NCI-H1105 (cell line): ENCODE measurements at places on chromosomes 16 and 17.

DNA sequence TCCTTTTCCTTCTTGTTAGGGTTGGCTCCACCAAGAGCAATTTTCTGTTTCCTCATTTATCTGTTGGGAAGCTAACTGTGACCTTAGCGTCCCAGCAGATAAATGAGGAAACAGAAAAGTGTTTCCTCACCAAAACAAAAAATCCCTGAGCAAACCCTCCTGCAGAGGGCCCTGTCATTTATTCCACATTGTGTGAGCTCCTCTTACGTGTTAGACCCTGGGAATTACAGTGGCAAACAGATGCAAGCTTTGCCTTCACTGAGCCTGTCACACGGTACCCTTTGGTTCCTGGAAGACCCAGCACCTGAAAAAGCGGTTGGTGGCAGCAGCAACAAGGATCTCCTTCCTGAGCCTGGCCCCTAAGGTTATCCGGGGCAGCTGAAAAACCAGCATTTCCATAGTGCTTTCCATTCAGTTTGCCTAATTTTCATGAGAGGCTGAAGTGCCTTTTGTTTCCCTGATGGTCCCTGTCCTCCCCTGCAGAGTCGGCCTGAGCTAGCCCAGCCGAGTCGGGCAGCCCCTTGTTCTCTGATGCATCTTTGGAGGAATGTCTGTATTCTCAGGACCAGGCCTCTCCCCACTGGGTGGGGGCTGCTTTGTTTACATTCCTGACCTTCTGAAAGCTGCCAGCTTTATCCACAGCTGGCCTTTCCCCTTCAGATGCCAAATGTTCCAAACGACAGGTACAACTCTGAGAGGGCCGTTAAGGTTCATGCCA is 34.7 kb downstream of the YPEL2 start:
- DNase-seq = no peak

GRCh38 chr16:31486045-31486444 is 3.1 kb downstream of the SLC5A2 start:
- no peak for DNase-seq

DNA sequence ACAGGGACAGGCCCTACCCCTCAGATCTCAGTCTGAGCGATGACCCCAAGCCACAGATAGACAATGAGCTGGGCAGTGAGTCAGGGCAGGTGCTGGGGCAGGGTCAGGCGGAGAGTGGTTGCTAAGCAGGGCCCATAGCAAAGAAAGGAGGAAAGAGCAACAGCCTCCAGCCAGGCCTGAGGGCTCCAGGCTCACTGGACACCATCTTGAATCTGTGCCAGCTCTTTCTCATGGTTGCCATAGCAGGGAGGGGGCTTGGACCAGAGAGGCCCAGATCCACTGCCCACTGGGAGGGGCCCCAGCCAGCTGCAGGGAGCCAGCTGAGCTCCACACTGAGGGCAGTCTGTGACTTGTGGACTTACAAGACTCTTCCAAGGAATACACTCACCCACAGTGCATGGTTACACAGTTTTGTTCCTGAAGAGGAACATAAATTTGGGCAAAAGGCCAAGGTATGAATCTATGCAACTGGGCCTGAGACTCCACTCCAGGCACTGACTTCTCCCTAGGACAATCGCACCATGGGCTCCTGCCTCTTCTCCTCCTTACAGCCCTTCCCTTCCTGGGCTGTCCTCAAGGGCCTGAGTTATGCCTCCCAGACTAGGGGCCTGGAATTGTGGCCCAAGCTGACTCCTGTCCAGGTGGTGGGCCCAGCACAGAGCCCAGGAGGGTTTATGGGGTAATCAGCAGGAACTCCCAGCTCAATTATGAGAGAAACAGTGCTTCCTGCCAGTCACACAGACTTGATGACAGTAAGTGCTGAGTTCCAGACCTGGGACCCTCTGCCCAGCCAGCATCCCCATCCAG is 59.9 kb downstream of the BEAN1 start:
- DNase-seq = no peak

- no peak for DNase-seq
Observed at GRCh38 chr16:50724306-50724705, 17.6 kb upstream of the CYLD start.

- no peak for DNase-seq
Observed at GRCh38 chr17:79952901-79953300, 82.8 kb downstream of the TBC1D16 start.

DNA sequence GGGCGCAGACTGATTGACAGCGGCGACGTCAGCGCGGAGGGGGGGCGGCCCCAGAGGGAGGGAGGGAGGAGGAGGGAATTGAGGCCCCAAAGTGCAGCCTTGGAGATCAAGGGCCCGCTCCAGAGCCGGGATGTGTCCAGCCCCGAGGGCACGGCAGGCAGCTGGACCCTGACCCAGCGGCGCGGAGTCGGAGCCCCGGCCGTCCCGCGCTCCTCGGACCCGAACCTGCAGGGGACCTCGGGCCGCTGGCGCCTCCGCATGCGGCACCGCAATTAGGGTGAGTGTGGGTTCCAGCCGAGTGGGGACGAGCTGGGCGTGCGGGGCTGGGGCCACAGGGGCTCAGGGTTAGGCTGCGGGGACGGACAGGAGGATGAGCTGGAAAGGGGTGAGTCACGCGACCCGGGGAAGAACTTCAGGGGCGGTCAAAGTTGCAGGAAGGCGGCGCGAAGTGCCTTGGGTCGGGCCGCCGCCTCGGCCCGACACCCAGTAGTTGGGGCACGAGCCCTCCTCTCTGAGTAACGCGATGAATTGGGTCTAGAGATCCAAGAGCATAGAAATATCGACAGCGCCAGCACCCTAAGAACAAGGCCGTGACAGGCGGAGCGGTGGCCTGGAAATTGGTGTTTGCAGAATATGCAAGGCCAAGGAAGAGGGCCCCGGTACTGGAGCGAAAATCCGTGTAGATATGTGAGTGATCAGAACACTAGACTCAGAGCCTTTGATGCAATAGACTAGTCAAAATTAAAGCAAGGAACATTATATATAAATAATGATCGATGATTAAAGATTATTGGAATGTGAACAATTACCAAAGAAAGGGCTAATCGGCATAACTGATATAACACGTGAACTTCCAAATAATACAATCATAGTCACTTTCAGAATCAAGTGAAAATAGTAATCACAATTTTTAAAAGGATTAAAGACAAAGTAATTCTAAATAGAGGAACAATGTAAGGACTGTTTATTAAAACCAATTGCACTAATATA is at the start of gene TBX4:
TSS of gene TBX4 (plus strand) at position 122 of the 990 bp plus-strand sequence. CDS start 4,069 bp downstream, outside the sequence.
- no peak for DNase-seq

- DNase-seq = no peak
Observed at GRCh38 chr16:62583414-62583813, 547.2 kb upstream of the CDH8 start.

- DNase-seq = no peak
Observed at GRCh38 chr17:73713136-73713535, 68.9 kb upstream of the SDK2 start.

- DNase-seq = no peak
Observed at GRCh38 chr16:11796227-11797165, 562 bp downstream of the ZC3H7A start.

GRCh38 chr17:45296003-45296832 is 20.6 kb downstream of the MAP3K14 start:
- DNase-seq = no peak

DNA sequence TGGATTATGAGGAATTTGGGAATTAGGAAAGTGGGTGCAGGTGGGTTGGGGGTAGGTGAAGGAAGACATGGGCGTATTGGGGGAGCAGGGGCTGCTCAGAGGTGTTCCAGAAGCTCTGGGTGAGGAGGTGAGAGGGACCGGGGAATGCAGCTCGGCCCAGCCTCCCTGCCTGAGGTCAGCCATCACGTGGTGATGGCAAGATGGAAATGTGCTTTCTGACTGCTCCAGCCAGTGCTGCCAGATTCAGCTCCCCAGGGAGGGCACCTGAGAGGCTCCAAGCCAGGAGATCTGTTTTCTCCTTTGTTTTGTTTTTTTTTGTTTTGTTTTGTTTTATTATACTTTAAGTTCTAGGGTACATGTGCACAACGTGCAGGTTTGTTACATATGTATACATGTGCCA is 35.2 kb upstream of the STH start:
- DNase-seq = no peak

GRCh38 chr16:46844771-46845170 is 13.8 kb upstream of the C16orf87 start:
- no peak for DNase-seq

DNA sequence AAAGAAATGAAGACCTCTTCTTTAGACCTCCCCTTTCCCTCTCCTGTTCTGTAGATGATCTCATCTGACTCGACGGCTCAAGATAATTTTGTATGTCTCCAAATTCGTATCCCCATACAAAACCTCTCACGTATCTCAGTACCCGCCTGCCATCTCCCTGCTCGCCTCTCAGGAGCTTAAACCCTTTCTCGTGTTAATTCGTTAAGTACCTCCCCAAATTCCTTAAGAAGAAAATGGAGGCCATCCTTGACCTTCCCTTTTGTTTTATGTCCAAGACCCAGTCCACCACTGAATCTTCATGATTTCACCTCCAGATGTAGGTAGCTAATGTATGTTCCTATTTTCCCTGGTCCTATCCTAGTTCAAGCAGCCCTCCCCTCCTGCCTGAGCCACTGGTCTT is 41.6 kb downstream of the OR3A1 start:
- no peak for DNase-seq

- DNase-seq = no peak
Observed at GRCh38 chr17:68587026-68587425, 14.1 kb downstream of the FAM20A start.

GRCh38 chr16:50718761-50719400 is 23.0 kb upstream of the CYLD start:
- no peak for DNase-seq

- DNase-seq = no peak
Observed at GRCh38 chr17:45756266-45756991, 27.7 kb upstream of the CRHR1 start.

DNA sequence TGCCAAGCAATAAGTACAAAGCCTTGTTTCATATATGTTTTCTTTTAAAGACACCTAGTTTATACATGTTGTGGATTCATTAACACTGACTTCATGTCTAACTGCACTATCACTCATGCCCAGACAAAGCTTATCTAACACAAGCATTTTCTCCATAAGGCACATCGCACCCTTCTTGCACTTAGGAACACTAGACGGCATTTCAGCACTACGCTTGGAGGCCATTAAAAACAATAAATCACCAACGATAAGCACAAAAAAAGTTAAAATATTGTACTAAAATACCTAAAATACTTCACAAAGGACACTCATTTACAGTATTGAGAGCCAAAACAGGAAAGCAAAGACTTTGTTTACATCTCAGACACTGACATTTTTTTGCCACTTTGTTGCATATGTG is 39.0 kb upstream of the TEKT3 start:
- no peak for DNase-seq

DNA sequence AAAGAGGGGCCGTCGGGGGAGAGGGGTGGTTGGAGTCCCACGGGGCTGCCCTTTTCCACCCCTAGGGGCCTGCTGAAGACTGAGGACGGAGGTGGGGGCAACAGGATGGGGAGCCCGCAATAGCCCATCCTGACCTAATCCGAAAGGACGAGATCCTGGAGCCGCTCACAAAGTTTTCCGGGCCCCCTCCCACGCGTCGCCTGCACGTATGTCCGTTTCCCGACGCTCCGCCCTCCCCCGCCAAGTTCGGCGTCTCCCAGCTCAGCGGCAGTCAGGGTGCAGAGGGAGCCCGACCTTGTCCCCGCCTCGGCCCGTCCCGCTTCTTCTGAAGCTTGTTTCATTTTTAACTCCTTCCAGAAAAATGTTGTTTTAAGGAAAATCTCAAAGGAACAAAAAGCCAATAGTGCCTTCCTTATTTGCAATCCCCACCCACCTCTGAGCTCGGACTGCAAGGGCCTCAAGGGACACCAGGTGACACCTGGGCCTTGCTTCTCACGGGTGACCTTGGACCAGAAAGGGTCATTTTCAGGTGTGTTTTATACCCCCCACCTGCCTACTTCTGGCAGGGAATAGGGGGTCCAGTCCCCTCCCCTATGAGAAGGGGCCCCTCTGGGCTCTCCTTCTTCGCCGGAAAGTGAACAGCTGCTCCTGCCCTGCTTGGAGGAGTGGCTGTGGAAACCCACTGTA is 3.4 kb upstream of the ZNF423 start:
- DNase-seq = no peak

DNA sequence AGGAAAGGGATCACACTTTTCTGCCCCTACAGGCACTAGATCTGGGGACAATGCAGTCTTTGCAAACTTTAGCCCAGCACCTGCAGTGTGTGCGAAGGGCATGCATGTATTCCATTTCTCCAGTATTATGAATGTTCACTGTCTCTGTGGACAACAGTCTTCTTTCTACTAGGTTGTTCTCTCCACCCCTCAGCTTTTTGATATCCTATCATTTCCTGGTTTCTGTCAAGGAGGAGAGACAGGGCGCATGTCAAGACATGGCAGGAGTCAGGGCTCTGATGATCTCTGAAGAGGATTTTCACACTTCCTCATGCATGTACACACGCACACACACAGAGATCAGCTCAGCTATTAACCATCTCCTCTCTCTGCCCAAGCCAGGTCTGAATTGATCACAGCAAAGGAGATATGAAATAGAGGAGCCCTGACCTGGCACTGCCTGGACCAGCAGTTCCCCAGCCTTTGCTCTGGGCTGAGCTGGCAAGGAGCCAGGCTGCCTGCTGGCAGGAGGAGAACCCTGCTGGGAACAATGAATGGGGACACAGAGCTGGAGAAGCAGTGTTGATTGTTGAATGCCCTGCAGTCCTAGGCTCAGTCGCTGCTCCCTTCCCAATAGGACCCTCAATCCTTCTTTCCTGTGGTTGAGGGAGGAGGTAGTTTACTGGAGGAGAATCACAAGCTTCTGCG is 2.6 kb downstream of the GPR179 start:
- peak; percentile 57 for DNase-seq

DNA sequence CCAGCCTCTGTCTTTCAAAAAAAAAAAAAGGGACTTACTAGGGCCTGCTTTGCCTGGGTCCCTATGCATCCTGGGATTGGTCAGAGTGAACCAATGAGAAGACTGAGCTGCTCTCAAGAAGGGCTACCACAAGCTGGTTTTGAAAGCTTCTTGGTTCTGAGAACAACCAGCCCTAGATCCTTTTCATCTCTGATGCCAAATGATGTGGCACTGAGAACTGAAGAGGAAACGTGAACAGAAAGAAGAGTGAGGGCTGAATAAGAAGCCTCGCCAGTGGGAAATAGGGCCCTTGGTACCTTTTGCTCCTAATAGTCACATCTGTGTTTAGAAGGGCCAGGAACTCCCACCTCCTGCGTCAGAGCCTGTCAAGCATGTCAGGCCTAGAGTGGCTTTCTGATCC is 10.7 kb downstream of the TACO1 start:
- no peak for DNase-seq
